ENCODE measurements at places on chromosomes 5 and 9. TPM values are rescaled to one million over a fixed set of nuclear protein-coding genes. Genes with fewer than 3 reads are reported as not detected.

RASGRF2 gene
- 1.2 TPM for total RNA-seq

BHMT2 gene
- 6.4 TPM for total RNA-seq

OR1K1 gene
- not detected for total RNA-seq

DAB2IP gene
- 33.3 TPM for total RNA-seq

CORO2A gene
- 0.73 TPM for total RNA-seq

PDLIM4 gene
- 30.6 TPM for total RNA-seq
